Stimulated activated CD4-positive, alpha-beta T cell treated with anti-CD3 and anti-CD28 coated beads, Interleukin-15, amount 100 ng/mL, for 1 hour (primary cell): ENCODE measurements at places on chromosomes 1 and 21.

DNA sequence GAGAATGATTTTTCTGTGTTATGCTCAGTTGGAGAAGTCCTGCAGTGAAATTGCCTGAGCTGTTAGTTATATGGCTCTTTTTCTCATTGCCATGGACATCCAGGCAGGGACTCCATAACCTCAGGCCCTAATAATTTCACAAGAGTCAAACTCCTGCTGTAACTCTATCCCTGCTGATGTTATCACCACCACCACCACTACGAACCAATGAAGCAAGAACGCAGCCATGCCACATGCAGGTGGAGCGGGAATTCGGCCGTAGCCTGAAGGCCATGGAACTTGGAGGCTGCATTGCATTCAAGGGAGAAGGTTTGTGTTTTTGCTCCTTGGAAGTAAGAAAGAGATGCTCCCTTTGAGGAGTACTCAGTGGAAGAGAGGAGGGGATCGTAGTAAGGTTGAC lies 16.8 kb upstream of the DLGAP3 start:
- DNase-seq: no peak

- DNase-seq: peak; percentile 19
Measured at GRCh38 chr1:153465811-153466636, 5.6 kb upstream of the S100A7 start.

GRCh38 chr1:222023025-222023424 lies 281.1 kb upstream of the DUSP10 start:
- DNase-seq: no peak

DNA sequence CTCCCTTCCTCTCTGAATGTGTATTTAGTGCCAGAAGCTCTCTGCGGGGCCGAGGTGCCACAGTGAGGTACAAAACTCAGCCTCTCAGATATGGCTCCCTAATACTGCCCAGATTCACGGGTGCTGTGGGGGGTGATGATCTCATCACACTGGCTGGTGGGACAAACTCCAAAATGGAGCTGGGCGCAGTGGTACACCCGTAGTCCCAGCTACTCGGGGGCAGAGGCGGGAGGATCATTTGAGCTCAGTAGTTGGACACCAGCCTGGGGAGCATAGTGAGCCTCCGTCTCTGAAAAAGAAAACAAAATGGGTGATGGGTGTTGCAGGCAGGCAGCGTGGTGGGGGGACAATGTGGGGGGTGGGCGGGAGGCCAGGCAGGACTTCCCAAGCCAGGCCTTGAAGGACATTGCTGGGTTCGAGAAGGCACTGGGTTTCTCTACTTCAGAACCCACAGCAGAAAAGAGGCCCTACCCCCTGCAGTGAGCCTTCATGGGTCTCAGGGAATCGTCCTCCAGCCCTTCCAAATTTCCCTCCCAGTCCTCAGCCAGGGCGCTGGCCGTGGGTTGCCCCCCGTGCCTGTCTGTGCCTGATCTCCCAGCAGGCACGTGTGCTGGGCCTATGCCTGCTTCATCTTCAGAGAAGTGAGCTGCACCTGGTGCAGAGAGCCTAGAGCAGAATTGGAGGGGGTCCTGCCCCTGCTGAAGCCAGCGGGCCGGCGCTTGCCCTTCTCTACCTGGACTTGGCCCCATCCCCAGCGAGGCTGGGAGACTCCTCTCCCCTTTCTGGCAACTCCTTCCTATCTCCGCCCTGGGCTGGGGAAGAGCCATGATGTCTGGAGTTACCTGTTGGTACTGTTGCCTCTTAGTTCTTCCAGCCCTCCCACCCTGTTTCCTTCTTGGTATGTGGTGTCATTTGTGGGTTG lies 14.0 kb downstream of the H6PD start:
- DNase-seq: no peak

DNA sequence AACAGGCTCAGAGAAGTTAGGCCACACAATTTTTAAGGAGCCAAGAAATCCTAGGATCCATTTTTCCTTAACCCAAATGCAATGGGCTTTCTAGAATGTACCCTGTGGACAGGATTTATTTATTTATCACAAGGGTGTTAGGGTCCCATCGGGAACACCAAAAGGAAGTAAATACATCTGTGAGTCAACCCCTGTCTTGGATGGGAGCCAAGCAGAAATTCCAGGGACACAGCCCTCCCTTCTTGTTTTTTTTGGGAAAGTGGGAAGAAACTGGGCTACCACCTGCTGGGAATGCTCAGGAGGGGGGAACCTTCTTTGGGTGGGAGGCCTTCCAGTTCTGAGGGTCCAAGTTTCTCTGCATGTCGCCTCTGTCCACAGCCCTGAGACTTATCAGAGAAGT lies 1.3 kb downstream of the CRNN start:
- DNase-seq: no peak

GRCh38 chr1:37174341-37174740 lies 140.0 kb upstream of the GRIK3 start:
- no peak for DNase-seq

GRCh38 chr1:32623775-32624174 lies 26.6 kb downstream of the ZBTB8OS start:
- no peak for DNase-seq

- peak; percentile 24 for DNase-seq
Measured at GRCh38 chr1:178501705-178502329, 5.1 kb upstream of the CLEC20A start.

DNA sequence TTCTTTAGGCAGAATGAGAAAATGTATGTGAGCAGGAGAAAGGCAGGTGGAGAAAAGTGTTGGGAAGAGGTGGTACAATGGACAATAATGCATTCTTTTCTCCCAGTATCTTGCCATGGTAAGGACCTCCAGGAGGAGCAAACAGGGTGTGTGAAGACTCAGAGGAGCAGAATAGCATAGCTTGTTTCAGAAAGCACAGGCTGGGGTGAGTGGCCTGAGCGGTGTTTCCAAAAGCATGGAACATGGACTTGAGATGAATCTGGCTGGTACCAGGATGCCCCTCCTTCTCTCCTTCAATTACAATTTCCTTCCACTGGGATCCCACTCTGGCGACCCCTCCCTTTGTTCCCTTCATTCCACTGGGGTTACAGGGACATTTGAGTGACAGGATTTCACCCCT lies 123.4 kb upstream of the TNR start:
- no peak for DNase-seq

GRCh38 chr1:17574516-17574915 lies 35.0 kb downstream of the ARHGEF10L start:
- no peak for DNase-seq

DNA sequence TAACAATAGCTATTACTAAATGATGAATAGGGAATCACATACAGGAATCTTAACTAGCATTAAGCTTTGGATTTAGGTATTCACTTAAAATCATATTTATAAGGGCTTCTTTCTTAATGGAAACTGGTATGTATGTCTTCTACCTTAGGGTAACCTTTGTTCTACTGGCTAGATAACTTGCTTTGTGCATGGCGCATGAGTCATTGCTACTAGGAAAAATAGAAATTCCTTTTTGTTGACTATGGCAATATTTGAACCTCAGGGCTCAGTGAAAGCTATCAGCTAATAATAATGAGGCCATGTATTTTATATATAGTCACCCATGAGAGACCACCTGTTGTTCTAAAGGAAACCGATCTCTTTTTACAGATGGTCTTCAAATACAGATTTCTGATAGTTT lies 72.5 kb downstream of the RPS6KC1 start:
- no peak for DNase-seq

- no peak for DNase-seq
Measured at GRCh38 chr1:66342707-66343106, 191.2 kb upstream of the SGIP1 start.

- DNase-seq: no peak
Measured at GRCh38 chr1:104932949-104933679, 1183.4 kb downstream of the AMY1C start.

DNA sequence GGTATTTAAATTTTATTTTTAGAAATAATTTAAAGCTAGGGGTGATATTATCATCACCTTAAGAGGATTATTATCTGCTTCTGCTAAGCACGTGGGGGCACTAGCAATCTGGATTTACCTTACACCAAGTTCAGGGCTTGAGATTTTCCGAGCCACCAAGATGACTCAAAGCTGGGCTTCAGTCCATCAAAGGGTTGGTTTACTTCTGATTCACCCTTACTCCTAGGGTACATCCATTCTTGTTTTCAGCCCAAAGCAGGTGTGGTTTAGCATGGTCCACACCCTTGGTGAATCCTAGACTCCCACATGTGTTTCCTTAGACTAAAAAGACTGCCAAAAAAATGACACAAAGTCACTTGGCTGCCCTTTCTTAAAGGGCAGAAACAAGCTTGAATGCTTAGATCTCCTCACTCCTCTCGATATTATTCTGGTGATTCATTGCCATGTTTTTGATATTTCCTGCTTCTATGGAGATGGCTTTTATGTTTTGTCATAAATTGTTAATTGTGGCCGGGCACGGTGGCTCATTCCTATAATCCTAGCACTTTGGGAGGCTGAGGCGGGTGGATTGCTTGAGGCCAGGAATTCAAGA lies 9.8 kb upstream of the PRSS38 start:
- no peak for DNase-seq

- DNase-seq: no peak
Measured at GRCh38 chr1:22331618-22332423, 119.8 kb upstream of the ZBTB40 start.

- DNase-seq: no peak
Measured at GRCh38 chr1:158076441-158076840, 83.0 kb downstream of the KIRREL1 start.

- no peak for DNase-seq
Measured at GRCh38 chr1:176315519-176316220, 108.6 kb upstream of the COP1 start.

DNA sequence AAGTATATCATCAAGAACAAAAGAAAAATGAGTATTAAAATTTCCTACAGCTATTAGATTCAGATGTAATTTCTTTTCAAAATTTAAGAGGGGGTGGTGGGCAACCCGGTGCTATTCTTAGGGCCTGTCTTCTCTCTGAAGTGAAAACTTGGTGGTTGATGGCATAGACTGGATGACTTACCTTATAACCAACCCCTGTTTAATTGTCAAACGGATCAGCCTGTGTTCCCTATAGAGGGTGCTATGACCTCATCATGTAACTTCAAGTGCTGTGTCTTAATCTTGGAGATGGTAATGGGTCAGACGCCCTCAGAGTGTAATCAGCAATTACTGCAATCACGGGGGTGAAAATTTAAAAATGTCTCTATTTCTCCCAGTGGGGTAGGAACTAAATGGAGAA lies 176.2 kb downstream of the PCP4 start:
- no peak for DNase-seq

GRCh38 chr1:60273185-60273584 lies 199.6 kb upstream of the C1orf87 start:
- DNase-seq: no peak

- DNase-seq: no peak
Measured at GRCh38 chr1:68798071-68798470, 301.2 kb upstream of the DEPDC1 start.

GRCh38 chr1:29807689-29808088 lies 571.4 kb downstream of the PTPRU start:
- no peak for DNase-seq

GRCh38 chr1:76861149-76861548 lies 6.1 kb upstream of the ST6GALNAC5 start:
- DNase-seq: no peak

DNA sequence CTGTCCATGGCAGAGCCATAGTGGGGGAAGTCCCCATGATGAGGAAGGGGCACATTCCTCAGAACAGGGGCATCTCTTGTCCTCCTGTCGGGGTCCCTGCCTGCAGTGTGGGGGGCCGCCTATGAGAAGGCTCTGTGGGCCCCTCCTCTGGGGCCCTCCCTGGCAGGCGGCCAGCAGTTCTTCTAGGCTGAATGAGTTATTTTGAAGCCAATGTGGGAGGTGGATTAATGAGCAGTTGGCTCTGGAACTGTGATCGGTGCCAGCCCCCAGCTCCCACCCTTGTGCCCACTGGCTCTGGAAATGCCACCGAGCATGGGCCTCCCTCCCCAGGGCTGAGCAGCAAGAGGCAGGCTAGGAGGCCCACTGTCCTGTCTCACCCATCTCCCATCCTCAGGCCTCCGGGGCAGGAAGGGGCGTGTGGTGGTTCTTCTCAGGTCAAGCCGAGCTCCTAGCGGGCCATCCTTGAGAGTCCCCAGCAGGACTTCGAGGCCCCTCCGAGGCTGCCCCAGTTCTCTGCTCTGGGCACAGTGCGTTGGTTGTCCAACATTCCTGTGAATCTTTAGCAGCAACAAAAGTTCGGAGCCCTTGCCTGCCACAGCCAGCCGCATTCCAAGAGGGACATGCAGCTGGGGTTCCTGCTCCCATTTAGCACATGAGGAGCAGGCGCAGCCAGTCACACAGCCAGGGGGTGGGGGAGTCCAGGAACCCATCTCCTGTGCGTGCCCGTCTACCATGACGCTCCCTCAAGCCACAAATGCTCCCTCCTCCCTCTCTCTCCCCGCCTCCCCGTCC lies 57.2 kb downstream of the EDN2 start:
- no peak for DNase-seq

DNA sequence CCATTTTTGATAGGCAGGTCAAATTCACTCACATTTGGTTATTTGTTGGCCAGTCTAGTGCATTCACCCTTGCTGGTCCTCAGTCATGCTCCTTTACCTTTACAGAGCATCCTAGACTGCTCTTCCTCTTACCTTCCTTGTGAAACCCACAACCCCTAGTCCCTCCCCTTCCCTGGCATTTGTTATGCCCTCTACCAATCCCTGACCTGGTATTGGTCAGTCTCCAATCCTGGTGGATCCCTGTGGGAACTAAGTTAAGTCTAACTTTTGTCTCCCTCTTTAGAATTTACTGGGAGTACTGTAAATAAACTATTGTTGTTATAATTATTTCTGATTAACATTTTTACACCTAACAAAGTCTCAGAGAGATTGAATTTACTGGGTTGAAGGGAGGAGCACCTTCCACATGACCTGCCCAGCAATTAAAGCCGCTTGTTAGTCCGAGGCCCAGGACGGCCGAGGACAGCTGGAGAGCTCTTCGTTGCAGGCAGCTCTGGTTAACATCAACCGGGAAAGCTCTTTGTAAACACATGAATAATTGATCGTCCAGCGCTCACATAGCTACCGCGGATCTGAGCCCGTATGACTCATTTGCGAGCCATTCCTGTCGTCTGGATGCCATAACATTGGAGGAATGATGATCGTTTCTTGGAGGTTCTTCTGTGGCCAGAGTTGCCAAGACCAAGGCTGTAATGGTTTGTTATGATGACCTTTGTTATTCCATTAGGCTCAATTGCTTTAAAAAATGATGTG lies 31.9 kb downstream of the MTARC1 start:
- DNase-seq: no peak

GRCh38 chr1:53015508-53015860 lies 46.5 kb upstream of the PODN start:
- no peak for DNase-seq
